Panc1 (cell line): ENCODE measurements at places on chromosomes 6 and 20.

DNA sequence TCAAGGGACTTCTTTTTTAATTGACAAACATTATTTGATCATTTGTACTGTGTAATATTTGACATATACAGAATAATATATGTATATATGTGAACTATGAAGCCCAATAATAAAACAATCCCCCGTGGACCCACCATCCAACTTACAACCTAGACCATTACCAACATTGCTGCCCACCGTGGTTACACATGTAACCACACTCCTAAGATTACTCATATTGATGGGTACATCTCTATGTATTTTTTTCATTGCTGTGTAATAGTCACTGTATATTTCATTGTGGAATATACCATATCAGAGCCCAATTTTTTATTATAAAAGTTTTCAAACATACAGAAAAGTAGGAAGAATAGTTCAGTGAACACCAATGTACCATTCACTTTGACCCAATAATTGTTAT, 94.3 kb downstream of the RTN4IP1 start:
- DNase-seq = no peak

DNA sequence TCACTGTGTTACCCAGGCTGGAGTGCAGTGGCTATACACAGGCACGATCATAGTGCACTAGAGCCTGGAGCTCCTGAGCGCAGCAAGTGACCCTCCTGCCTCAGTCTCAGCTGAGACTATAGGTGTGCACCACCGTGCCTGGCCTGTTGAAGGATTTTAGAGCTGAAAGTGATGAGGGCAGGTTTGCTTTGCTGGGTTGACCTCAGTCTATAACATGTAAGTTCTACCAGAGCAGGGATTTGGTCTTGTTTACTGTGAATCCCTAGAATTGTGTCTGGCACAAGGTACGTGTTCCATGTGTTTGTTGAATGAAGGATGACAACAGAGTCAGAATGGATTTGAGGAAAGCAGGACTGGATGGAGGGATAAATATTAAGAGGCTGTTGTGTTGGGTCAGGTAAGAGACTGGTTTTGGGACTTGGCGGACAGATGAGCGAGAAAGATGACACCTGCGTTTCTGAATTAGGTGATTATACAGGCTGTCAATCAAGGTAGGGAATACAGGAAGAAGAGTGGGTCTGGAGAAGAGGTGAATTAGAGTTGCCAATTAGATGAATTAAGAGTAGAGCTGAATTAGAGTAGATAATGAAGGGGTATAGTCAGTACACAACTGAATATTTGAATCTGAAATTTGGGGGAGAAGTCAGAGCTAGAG, 6.5 kb downstream of the ASXL1 start:
- DNase-seq = no peak

DNA sequence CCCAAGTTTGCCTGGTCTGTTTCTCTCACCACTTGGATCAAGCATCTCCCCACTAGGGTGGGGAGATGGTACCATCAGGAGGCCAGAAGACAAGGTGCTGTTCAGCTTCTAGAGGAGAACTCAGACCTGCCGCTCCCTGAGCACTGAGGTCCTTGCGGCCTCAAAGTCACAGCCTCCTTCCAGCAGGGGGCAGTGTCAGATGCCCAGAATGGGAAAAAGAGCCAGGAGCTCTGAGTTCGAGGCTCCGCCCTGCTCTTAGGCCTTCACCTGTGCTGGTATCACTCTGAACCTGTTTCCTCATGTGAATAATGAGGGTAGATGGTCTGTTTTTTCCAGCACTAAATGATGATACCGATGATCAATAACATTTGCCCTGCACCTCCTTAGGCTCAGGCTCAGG, 68.7 kb downstream of the TOX2 start:
- DNase-seq = no peak

DNA sequence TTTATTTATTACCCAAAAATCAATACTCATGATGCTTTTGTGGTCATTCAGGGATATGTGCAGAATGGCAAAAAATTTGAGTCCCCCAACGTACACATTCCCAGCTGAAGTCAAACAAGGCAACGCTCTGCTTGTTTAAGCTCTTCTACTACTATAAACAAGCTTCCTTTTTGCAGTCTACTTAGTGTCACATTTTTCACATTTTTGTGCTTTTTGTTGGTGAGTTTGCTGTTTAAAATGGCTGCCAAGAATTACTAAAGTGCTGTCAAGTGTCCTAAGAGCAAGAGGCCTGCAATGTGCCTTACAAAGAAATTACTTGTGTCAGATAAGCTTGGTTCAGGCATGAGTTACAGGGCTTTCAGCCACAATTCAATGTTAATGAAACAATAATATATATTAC, 2.1 kb downstream of the WFDC8 start:
- DNase-seq = no peak

DNA sequence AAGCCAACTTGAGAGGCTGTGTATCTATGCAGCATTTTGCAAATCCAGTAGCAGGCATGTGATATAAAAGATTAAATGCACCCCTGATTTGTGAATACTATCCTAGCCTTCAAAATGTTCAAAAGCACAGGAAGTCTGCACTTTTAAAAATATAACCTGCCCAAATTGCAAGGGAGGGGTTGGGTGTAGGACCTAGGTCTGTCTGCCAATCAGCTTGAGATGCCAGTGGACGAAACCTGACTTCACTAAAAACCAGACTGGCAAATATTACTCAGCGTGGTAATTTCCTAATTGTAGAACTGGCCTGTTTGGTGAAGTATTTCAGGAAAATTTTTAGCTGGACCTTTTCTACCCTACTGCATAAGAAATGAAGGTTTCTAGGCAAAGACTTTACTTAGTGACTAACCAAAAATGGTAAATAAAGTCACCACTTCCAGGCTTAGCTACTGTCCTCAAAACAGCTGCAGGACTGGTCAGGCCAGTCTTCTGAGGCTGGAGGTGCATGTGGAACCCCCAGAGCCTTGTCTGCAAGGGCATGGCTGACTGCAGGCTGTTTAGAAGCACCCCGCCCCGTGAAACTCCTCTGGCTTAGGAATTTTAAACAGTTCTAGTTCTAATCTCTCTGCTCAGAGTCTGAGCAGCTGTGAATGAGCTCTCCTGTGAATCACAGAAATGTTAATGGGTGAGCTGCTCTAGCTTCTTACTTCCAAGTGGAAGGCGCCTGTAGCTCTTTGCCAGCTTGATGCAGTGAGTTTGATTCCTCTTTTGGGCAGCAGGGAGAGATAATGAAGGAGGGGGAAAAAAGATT, 104.4 kb upstream of the ESR1 start:
- no peak for DNase-seq

DNA sequence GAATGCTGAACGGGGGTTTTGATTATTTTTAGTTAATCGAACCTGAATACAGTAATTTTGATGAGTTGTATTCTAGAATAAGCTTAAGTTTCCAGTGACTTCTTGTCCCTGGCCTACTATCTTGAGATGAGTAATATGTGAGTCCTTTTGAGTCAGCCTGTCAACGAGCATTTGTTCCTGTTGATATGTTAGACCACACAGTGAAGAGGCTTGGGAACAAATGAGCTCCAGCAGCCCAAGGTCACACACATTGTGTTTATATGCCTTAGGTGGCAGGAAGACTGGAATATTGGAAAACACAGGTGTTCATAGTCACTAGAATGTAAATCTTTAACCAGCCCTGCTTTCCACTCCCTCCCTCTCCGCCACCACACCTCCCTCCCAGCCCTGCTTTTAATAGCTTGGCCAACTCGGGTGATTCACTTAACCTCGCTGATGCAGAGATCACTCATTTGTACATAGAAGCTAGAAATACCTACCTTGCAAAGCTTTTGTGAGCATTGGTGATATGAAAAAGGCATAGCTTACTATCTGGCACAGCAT, 9.1 kb downstream of the SMPDL3A start:
- peak; percentile 97 for DNase-seq

DNA sequence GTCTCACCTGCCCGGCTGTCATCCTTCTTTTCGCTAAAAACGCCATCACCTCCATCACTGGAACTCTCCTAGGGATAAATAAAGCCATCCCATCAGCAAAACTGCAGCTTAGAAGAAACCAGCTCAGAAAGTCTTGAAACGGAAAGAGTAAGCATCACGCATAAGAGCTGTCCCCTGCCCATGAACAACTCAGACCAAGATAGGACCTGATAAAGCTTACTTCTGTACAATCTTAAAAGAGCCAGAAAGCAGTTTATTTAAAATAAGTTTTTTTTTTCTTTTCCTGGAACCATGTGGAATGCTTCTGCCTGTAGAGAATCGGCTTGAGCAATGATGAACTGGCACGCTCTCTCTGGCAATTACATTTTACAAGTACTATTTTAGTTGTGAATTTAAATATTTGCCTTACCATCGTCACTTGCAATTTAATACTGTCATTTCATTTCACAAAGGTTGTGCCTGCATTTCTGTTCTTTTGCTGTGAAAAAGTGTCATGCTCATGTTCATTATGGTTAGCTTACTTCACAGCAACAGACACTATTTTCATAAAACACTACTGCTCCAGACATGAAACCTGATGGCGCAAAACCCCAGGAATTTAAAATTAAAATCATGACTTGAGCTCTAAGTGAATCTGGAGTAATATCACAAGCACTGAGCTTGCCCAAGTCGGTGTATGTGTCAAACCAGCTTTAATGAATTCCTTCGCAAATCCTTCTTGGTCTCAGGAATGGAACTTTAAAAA, 59.6 kb upstream of the EMILIN3 start:
- DNase-seq = no peak

DNA sequence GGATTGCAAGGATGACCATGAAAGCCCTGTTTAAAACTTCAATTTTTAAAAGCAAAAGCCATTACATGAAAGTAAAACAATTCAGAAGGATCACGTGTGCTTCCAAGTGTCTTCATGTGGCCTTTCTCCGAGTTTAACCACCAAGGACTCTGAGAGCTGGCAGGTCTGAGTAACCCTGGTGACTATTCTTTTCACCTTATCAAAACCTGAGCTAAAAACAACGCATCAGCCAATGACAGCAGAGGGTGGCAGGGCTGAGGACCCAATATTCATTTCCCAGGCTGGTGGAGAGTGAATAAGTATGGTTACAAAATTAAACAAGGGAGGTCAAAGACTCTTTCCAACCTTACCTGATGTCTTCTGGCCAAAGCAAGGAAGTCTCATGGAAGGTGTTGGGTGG, 46.7 kb downstream of the DNAAF9 start:
- no peak for DNase-seq

DNA sequence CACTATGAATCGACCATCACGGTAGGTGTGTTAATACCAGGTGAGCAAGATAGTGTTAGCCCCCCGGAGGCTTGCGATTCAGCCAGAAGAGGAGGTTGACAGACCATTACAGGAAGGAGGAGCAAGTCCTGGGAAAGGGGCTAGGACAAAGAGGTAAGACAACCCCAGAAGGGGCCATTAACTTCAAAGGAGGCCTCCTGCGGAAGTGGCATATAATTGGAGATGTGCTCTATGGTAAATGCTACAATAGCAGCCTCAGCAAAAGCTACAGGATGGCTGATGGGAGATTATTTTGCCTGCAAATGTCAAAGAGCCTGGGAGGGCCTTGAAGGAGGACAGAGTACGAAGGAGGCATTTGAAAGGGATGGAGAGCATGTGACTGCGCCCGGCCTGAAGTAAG, 108.6 kb upstream of the CITED2 start:
- DNase-seq = no peak

- no peak for DNase-seq
Observed at GRCh38 chr6:163627274-163628062, 212.9 kb downstream of the QKI start.

DNA sequence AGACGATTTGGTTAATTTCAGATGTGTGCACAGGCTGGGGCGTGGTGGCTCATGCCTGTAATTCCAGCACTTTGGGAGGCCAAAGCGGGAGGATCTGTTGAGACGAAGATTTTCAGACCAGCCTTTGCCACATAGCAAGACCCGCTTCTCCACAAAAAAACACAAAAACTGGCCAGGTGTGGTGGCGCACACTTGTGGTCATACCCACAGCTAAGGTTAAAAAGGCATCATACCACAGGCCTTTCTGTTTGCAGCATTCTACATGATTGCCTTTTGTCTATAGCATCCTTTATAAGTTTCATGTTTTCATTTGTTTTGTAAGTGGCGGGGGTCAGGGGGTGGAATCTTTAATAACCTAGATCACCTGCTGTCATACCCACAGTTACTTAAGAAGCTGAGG, 239.9 kb upstream of the NOX3 start:
- no peak for DNase-seq

DNA sequence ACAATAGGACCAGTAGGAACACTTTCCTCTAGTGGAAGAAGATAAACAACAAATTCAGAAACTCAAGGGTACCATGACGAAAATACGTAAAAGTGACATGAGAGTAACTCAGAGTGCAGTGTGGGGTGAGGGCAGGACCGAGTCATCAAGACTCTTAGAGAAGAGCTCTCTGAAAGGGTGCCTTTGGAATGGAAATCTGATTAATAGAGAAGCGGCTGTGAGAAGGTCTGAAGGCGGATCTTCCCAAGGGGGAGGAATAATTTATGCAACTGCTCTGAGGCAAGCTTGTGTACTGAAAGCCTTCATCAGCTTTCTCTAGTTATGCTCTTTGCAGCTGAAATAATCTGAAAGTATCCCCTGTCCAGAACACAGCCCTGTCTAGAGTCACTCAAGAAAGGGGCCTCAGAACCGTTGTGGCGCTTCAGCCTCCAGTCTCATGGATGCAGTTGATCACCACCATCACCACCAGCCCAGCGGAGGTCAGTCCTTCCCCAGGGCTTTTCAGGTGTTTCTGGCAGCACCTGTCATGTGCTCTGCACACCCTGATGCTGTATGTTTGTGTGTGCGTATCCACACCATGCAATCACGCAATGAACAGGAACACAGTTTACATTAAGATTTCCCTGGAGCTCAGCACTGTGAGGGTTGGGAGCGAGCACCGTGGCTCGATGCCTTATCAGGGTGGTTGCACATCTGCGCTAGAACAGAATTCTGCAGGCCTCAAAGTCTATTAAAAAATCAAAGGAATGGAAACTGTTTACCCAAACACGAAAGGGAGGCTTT, 396.5 kb downstream of the SMOC2 start:
- no peak for DNase-seq

- DNase-seq = no peak
Observed at GRCh38 chr6:138541823-138542481, 42.7 kb upstream of the NHSL1 start.

GRCh38 chr6:33417128-33417902, 592 bp downstream of the CUTA start:
- no peak for DNase-seq

GRCh38 chr6:1087154-1087843, 224.6 kb upstream of the FOXQ1 start:
- DNase-seq = no peak

- DNase-seq = no peak
Observed at GRCh38 chr6:12903246-12903645, 186.7 kb downstream of the PHACTR1 start.

- no peak for DNase-seq
Observed at GRCh38 chr20:3716195-3716834, 3.9 kb upstream of the SIGLEC1 start.

DNA sequence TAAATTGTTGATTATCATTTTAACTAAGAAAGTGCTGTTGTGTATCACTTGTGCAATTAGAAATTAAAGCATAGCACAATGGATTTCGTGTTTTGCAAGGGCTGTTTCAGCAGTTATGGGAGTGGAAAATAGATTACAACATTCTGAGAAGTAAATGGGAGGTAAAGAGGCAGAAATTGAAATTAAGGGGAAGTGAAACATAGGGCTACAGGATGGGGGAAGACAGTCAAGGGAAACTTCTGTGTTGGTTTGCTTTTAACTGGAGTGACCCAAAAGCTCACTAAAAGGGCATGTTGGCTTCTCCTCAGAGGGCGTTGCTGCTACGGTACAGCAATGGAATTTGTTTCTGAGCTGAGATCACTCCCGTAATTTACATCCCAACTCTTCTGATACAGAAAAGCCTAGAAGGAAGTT, 147.5 kb downstream of the BCAS1 start:
- DNase-seq = no peak

GRCh38 chr6:34664256-34664971, 32.2 kb downstream of the ILRUN start:
- no peak for DNase-seq

- no peak for DNase-seq
Observed at GRCh38 chr6:62904687-62905086, 306.6 kb upstream of the FKBP1C start.
